ENCODE measurements at places on chromosomes 1 and 21.
A peak's percentile ranks its signal among the peaks of the same experiment; 100 is the strongest.

- no peak for DNase-seq
Observed at GRCh38 chr1:65765631-65766030, 27.1 kb upstream of the PDE4B start.

DNA sequence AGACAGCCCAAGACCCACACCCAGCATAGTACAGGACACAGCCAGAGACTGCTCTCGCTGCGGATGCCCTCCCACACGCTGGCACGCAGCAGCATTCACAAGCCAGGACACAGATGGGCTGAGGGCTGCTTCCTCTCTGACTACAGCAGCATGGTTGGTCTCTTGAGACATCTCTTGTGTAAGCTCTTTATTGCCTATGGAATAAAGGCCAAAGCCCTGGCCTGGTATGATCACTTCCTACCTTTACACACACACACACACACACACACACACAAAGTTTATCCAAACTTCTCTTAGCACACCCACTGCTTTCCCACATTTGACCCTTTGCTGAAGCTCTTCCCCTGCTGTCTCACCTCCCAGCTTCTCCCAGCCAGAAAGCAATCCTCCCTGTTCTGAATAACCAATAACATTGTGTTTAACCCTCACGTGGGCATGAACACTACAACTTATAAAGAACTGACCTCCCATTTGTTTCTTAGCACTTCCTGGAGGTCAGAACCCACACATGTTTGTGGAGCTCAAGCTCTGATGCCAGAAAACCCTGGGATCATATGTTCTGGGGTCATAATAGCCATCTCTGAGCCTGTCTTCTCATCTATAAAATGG is 1.2 kb upstream of the LUZP1 start:
- no peak for DNase-seq

GRCh38 chr1:119653135-119653838 is 5.2 kb upstream of the ZNF697 start:
- DNase-seq: no peak

DNA sequence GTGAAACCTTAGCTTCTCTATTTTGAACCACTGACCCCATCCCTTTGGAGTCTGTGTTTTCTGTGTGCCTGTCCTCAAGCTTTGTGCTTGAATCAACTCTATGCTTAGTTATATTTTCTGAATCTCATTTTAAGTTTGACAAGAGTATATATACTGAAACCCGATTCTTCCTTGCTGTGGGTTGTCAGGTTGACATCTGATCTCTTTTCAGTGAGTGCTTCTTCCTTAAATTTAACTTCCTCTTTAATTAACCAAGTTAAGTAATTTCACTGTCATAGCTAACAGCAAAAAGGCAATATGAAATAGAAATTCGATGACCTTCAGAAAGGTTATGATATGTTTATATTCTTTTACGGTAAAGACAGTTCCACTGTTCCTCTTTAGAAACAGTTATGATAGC is 69.4 kb downstream of the C1orf21 start:
- no peak for DNase-seq

GRCh38 chr1:95278173-95279006 is 44.4 kb downstream of the RWDD3 start:
- no peak for DNase-seq

- no peak for DNase-seq
Observed at GRCh38 chr1:58584082-58584895, 7.2 kb upstream of the TACSTD2 start.

GRCh38 chr1:92476071-92476631 is 10.6 kb downstream of the GFI1 start:
- peak; percentile 68 for DNase-seq

- DNase-seq: no peak
Observed at GRCh38 chr1:36530791-36531190, 48.1 kb upstream of the CSF3R start.

- DNase-seq: no peak
Observed at GRCh38 chr1:210310562-210311153, 18.0 kb upstream of the HHAT start.

- DNase-seq: no peak
Observed at GRCh38 chr1:209674957-209675564, at the start of gene G0S2. TSS of gene G0S2 (plus strand) at chr1:209675412. CDS start at chr1:209675685, 273 bp downstream.

GRCh38 chr21:31293986-31294385 is 50.1 kb downstream of the TIAM1 start:
- DNase-seq: no peak

- no peak for DNase-seq
Observed at GRCh38 chr1:182596934-182597333, 7.3 kb downstream of the RGS16 start.

DNA sequence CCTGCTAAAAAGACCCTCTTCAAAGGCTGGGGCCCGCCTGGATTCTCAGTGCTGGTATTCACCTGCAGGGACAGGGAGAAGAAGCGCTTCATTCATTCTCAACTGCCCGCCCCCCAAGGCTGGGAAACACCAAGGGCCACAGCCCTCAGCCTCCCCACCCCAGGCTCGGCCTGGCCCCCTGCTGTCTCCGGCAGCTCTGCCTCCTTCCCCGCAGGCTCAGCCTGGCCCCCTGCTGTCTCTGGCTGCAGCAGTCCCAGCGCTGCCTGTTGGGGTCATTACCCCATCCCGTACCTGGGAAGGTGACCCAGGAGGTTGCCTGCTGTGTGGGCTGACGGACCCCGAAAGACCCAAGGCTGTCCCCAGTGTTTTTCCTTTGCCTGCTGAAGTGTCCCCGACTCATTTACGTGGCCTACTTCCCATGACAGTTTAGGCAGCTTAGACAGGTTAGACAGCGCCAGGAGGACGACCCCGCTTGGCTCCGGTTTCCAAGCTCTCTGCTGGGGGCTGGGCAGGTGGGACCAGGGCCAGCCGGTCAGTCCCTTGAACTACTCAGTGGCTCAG is 22.9 kb upstream of the CLSTN1 start:
- no peak for DNase-seq

- DNase-seq: no peak
Observed at GRCh38 chr1:178143730-178144690, 50.1 kb downstream of the RASAL2 start.

- no peak for DNase-seq
Observed at GRCh38 chr1:209743145-209743482, 12.7 kb upstream of the TRAF3IP3 start.

DNA sequence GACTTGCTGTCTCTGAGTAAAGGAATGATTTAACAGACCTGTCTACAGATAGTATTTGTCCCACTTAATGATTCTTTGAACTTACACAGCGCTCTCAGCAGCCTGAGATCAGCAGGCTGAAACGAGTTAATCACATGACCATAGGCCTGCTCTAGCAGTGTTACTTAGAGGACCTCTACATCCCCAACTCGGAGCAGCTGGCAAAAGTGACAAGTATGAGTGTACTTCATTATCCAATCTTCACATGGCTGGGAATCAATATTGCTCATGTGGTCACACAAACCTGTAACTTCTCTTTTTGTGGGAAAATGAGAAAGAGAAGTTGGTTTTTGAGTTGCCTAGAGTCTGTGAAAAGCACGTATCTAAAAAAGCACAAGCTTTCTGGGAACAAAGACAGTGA is 11.4 kb upstream of the ATP13A2 start:
- no peak for DNase-seq

GRCh38 chr1:50416150-50416527 is 7.1 kb downstream of the DMRTA2 start:
- no peak for DNase-seq

DNA sequence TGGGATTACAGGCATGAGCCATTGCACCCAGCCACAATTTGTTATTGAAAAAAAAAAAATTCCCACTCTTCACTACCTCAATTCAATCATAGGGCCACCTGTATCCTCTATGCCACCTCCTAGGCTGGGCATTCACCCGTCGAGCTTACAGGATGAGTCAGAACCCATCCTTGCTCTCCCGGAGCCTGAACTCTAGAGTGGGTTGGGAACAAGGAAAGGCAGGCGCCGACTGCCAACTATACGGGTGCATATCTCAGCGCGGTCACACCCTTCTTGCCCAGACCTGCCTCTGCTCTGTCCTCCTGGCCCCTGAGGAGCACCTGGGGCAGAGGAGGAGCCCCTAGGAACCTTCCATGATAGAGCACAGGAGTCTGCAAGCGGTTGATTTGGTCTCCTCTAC is 21.4 kb upstream of the LBR start:
- DNase-seq: no peak

DNA sequence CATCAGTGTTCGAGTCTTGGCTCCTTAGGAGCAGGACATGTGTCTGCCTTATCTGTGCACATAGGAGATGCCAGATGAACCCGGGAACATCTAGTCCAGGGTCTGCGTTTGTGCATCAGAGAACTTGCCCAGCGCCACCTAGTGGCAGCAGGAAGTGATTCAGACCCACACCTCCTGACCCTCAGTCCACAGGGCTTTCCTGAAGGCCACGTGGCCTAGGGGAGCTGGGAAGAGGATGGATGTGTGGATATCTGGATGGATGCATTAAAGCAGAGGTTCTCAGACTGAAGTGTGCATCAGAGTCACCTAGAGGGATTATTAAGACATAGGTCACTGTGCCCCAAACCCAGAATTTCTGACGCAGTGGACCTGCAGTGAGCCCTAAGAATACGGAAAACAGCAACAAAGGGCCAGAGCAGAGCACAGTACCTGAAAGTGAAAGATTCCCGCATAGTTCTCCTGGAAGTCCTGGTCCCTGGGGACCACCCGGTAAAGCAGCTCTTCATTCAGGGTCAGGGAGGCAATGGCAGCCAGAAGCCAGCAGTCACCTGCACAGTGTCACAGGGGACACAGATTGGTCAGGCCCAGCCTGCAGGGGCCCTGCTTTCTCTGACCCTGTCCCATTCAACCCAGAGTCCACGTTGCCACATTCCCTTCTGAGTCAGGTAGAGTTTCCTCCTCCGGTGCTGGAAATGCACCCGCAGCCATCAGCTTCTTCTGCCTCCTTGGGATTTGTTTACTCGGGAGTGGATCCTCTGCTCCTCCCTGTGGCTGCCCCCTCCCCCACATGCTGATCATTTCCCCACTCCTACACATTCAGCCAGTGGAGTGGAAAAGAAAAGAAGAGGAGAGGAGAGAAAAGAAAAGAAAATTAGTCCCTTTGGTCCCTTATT is 37.0 kb downstream of the CAPN8 start:
- DNase-seq: peak; percentile 9

DNA sequence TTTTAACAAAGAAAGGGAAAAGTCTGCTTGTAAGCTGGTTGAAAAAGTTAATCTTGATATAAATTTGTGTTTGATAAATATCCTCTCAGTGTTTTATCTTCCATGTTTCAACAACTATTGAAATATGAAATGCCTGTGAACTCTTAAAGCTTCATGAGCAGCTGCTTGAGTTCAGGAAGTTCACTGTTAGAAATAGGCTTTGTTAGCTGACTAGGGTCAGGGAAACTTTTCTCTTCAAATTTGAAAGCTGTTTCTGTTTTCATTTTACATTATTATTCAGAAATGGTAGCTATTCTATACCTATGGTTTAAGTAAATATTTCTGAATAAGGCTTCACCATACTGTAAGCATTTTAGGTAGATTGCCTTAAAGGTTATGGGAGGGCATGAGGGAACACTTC is 191.7 kb downstream of the HS2ST1 start:
- no peak for DNase-seq

GRCh38 chr1:246069581-246069980 is 437.5 kb downstream of the SMYD3 start:
- DNase-seq: no peak

DNA sequence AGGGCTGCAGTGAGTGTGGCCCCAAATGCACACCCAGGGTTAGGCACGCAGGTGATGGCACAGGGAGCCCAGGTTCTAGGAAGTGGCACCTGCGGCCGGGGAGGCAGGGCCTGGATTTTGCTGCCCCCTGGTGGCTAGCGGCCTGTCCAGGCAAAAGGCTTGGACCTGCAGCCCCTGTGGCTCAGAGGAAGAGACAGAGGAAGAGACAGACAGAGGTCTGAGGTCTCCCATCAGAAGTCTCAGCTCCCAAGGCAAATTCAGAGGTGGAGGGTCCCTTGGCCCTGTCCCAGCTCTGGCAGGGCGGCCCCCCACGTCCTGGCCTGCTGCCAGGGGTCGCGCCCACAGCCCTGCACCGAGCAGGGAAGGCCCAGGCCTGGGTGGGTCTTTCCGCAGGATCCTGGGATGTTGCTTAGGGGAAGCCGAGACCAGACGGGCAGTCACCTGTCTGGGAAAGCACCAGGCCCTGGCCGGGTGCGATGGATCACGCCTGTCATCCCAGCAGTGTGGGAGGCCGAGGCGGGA is 8.0 kb upstream of the TNFRSF14 start:
- DNase-seq: peak; percentile 88

GRCh38 chr1:28832966-28833365 is 21.0 kb downstream of the OPRD1 start:
- DNase-seq: no peak

- no peak for DNase-seq
Observed at GRCh38 chr1:233613252-233614172, at the start of gene KCNK1. TSS of gene KCNK1 (plus strand) at chr1:233614106. CDS start at chr1:233614172, 66 bp downstream.

DNA sequence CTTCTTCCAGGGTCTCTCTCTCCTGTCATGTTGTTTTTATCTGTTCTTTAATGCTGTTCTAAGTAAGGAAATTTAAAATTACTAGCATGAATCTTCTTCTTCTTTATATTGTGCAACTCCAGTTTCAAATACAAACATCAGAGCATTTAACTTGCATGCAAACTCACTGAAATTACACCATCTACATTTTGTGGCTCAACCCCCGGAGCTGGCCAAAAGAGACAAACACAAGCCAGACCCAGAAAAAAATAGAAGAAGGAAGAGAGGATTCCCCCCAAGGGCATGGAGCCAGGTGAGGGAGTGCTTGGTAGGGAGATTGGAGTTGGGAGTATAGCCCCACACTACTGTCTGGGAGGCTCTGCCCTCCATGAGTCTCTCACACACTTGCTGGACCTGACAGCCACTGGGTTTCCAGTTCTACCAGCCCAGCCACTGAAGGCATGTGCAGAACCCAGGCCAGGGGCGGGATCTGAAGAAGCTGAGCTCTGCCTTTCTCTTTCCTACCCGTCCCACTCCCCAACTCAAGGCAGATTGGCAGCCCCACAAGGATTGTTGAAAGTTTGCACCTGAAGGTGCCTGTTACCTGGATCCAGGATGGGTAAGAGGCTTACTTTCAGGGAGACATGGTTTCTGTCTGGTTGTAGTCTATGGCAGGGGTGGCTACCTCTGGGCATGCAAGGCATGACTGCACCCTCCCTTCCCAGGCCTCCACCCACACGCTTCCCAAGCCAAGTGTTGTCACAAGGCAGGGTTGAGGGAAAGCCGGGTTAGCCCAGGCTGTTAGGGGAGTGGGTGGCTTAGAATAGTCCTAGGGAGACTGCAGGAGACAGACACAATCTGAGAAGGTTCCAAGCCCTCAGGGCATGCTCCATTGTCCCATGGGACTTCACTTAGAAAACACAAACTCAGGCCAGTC is 297.2 kb downstream of the TGFB2 start:
- DNase-seq: no peak

DNA sequence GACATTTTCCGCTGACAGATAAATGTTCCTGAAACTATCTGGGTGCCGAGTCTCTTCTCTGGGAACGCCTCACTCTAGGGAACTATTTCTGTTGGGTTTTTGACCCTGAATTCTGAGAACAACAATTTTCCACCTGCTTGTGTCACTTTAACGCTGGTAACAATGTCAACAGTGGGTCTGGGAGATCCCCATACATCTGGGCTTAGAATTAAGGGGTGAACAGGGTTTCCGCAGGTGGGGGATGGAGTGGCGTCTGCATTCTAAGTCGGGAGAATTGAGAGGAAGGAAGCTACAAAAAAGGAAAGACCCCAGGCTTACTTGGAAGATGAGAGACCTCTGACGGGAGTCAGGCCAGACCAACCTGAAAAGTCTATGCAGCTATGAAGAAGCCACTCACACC is 8.7 kb downstream of the CD247 start:
- DNase-seq: no peak

Data from CD4-positive, alpha-beta T cell treated with Interleukin-15 for 4 hours (primary cell).